ENCODE measurements at places on chromosomes 4 and X.

GRCh38 chr4:173490817-173491528 is 39.1 kb downstream of the HAND2 start:
- DNase-seq: no peak

DNA sequence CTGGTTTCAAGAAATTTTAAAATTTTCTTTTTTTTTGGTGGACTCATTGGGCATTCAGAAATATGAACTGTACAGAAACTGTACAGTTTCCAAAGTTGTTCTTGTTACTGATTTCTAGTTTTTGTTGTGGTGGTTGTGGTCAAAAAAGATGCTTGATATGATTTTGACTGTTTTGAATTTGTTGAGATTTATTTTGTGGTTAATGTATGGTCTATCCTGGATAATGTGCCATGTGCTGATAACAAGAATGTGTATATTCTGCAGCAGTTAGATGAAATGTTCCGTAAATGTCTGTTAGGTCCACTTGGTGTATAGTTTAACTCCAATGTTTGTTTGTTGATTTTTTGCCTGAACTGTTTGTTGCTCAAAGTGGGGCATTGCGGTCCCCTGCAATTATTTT is 127.6 kb upstream of the NUDT6 start:
- DNase-seq: no peak

- no peak for DNase-seq
Measured at GRCh38 chr4:76866641-76867040, 31.3 kb downstream of the SOWAHB start.

DNA sequence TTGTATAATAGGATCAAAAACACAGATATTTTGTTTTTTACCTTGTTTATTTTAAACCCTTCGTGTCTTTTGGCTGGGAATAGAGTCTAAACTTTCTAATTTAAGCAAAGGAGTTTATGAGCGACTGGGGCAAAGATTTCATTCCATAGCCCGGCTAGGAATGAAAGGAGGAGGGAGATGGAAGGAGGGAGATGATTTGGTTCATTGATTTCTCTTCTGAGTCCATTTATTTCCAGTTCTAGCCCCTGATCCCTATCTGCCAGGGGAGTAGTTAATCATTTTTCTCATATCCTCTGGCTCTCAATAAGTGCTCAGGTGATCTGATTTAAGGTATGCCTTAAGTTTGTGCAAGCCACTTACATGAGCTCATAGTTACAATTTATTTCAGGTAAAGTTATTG is 120.0 kb downstream of the SPRY1 start:
- no peak for DNase-seq

- DNase-seq: no peak
Measured at GRCh38 chrX:155966876-155967275, 30.6 kb upstream of the IL9R start.

DNA sequence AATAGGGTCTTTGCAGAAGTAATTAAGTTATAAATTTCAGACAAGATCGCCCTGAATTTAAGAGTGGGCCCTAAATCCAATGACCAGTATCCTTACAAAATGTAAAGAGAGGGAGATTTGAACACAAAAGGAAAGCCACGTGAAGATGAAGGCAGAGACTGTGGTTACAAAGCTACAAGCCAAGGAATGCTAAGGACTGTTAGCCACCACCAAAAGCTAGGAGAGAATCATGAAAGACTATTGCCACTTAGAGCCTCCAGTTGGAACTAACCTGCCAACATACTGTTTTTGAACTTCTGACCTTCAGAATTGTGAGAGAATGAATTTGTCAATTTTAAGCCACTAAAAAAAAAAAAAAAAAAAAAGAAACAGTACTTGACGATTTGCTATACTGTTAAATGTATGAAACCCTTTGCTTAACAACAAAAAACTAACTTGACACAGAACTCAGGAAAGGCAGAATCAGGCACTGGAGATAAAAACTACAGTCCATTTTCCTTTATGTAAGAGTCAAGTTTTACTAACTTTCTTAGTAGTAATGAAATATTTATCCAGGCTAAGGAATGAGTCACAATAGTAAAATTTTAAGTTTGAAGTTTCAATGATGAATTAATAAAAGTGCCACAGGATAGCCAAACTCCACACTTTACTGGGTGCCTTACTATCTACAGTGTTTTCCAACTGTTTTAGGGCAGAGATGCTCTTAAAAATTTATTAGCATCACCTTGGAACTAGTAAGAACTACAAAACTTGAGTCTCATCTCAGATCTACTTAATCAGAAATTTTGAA is 25.1 kb downstream of the DHX15 start:
- DNase-seq: no peak

GRCh38 chrX:86946569-86946968 is 571.0 kb upstream of the KLHL4 start:
- no peak for DNase-seq

GRCh38 chr4:105181259-105181658 is 34.6 kb downstream of the TET2 start:
- DNase-seq: no peak

- no peak for DNase-seq
Measured at GRCh38 chr4:19399001-19399400, 852.7 kb upstream of the SLIT2 start.

DNA sequence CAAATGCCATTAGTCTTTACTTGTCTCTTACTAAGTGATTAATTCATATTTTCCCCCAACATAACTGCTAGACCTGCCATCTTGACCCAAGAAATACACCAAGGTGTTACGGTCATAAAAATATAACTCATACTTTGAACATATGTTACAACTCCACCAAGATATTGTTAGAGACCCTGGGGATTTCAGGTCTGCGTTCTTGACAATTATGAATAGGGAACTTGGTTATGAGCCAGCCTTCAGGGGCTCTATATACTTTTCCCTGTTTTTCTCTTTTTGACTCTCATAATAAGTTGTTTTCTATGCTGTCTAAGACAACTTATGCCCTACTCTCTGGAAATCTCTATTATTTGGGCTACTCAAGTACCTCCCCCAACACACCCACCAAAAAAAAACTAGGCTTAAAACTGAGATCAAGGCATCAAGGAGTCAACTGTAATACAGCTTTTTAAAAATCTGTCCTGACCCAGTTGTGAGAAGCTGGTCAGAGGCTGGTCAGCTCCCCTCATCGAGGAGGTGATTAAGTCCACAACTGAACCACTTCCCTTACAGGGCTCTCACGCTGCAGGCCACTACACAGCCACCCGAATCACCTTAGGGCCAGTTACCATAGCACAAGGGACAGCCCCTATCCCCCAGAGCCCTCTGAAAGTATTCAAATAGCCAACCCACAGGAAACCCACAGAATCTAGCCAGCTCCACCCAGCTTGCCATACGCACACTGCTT is 10.5 kb upstream of the TLR3 start:
- DNase-seq: no peak

- no peak for DNase-seq
Measured at GRCh38 chr4:2962614-2963174, 512 bp downstream of the NOP14 start.

DNA sequence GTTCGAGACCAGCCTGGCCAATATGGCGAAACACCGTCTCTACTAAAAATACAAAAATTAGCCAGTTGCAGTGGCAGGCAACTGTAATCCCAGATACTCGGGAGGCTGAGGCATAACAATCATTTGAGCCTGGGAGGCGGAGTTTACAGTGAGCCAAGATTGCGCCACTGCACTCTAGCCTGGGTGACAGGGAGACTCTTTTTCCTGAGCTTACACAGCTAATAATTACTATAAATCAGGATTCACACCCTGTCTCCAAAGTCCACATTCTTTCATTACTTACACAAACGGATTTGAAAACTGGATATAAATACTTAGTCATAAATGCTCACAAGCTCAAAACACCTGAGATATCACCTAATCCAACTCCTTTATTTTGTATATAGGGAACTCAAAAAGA is 151.6 kb downstream of the LRBA start:
- DNase-seq: no peak

DNA sequence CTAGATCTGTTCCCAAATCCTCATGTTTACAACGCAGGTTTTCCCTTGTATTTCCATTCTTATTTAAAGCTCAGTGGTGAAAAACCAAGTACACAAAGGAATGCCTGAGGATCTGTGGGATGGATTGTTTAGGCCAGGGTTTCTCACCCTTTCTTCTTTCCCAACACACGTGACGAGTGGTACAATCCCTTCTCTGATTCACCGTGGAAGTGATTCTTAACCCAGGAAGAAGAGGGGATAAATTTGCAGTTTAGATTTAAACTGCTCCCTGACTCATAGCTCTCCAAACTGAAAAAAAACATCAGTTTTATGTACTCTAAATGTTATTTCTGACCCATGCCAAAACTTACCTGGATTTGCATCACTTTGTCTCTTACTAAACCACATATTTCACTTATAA is 17.0 kb downstream of the PAQR3 start:
- DNase-seq: no peak

DNA sequence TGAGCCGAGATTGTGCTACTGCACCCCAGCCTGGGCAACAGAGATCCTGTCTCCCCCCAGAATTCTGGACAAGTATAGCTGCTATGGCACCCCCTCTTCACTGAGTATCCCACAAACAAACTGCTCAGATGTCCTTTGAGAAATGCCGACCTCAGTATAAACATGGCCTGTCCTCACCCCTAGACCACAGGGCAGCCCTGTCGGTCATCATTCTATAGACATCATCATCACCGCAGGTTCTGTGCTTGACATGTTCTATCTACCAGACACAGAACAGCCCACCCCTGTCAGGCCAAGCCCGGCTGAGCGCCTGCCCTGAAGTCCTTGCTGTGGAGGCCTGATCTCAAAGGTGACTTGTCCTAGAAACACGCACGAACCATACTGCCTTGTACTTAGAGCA is 232.9 kb downstream of the DHRSX start:
- no peak for DNase-seq

DNA sequence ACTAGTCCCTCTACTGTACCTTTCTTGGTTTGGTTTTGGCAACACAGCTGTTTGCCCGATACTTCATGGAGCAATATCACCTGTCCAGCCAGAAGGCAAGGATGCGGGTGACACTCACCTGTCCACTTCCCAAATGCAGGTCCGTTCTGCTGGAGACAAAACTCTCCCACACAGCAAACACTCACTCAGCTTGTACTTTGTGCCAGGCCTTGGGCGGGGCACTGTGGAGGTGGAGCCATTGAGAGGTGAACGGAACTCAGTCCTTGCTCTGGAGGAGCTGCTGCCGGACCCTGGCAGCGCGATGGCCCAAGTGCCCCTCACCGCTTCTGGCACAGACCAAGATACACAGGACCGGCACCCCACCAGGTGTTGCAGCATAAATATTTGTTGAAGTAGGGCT is 15.3 kb upstream of the HMGB3 start:
- no peak for DNase-seq

All from stimulated activated CD8-positive, alpha-beta memory T cell treated with anti-CD3 and anti-CD28 coated beads, Interleukin-4, amount 100 ng/mL, for 4 hours (primary cell).